ENCODE measurements at places on chromosomes 11 and 22.

DNA sequence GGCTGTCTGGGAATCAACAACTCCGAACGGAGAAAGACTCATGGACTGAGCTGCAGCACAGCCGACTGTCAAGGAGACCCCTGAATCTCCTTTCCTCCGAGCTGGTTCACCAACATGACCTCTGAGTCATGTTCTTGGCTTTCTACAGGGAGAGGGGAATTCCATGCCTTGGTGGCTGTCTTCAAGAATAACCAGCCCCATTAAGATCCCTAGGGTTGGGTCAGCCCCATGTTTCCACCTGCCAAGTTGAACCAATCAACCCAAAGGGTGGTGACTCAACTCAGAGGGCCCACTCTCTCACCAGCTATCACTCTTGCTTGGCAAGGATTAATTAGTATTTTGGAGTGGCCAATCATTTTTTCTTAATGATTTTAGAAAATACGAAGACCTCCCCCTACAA is 28.3 kb upstream of the IGSF22 start:
- no peak for ATAC-seq

GRCh38 chr11:116415095-116415494 is 357.7 kb downstream of the BUD13 start:
- ATAC-seq = no peak

DNA sequence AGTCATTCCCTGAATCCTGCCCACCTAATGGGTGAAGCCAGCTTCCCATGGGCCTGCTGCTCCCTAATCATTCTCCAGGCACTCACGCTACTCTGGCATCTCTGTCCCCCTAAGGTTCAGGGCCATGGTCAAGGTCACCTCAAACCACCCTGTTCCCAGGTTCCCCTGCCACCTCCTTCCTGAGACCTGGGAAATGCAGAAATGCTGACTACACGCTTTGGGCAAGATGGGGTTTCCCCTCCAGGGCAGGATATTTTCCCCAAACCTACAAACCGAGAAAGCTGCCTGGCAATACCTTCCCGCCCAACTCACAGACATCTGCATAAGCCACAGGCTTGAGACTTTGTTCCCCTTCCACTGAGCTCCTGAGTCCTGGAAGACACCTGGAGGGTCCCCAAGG is 97.6 kb downstream of the FEZ1 start:
- ATAC-seq = no peak

DNA sequence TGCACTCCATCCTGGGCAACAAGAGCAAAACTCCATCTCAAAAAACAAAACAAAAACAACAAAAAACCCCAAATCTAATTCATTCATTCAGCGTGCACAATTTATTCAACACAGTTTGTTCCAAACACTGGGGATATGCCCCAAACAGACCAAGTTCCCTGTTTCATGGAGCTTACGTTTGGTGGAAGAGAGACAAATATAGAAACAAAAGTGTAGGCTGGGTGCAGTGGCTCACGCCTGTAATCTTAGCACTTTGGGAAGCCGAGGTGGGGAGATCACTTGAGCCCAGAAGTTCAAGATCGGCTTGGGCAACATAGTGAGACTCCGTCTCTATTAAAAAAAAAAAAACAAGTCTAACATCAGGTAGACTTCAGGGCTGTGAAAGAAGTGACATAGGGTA is 52.4 kb downstream of the PTPRJ start:
- ATAC-seq = no peak

DNA sequence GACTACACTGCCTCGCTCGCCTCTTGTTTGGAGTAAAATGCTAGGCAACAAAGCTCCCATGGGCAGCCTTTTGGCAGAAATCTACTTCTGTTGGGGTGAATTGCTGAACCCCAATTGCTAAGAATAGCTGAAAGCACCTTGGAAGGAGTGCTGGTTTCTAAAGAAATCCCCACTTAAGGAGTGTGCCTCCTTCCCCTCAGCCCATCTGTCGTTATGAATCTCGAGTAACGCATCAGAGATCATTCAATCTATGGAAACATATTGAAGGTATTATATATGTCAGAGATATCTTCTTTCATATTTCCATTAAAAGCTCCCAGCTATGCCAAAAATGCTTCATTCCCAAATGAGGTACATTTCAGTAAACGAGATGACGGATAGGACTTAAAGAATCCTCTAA is 229.6 kb upstream of the BLID start:
- no peak for ATAC-seq

GRCh38 chr11:70090961-70091381 is 12.9 kb downstream of the ANO1 start:
- no peak for ATAC-seq

DNA sequence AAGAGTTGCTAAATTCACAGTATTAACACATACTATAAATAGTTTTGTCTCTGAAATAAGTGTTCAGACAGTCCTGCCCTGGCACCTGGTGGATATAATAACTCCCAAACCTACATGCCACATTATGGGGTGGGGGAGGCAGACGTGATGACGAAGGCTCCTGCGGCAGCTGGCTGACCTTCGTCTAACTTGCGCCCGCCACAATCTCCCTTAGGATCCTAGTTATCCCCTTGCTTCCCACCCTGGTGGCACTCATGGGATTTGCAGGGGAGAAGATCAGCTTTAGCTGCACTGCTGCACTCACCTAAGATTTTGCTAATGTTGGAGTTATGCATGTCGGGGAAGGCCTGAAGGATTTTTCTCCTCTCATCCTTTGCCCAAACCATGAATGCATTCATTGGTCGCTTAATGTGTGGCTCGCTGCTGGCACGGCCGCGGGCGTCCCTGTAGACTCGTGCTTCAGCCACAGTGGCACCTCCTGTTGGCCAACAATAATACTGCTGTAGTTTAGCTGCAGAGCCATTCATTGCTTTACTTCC is 367.6 kb downstream of the SOX6 start:
- no peak for ATAC-seq

- ATAC-seq = peak; percentile 59
These were observed 2.3 kb downstream of the SHANK3 start for GRCh38 chr22:50674606-50675552.

- ATAC-seq = no peak
These were observed 119.5 kb upstream of the LMO1 start for GRCh38 chr11:8383227-8383626.

DNA sequence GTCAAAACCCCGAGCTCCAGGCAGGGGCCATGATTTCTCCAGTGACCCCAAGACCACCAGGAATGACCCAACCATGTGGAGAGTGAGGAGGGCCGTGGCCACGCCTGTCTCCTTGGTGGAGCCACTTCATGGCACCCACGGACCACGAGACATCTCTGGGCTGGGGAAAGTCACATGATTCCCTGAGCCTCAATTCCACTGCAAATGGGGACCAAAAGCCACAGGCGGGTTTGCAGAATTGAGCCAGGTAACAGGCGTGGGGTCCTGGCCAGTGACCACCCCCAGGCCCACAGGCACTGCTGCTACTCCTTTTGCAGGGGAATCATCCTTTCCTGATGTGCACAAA is 178.9 kb downstream of the CTTN start:
- no peak for ATAC-seq

GRCh38 chr22:22171357-22172218 is 73.0 kb upstream of the VPREB1 start:
- ATAC-seq = peak; percentile 90

DNA sequence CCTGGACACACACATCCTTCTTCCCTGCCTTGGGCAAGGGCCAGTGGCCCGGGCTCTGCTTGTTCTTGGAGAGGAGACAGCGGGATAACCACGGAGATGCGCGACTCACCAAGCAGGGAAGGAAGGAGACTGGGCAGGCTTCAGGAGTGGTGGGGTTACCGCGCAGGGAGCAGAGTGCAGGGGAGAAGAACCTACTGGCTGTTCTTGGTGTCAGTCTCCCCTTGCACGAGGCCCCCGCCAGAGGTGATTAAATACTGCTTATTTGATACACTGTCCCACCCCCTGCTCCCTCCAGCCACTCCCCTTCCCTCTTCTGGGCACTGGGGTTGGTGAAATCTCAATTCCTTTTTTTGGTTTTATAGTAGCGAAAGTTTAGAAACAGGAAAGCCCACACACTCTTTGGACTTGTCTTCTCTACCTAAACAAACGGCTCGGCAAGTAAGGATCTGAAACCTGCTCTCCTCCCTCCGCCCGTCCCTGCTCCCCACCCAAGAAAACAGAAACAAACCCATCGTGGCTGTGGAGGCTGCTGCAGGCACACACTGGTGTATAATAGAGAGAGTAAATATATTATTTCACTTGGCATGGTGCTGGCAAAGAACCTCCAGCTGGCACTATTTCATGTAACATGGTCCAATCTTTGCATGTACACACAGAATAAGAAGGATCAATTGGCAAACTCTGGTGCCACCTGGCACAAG is 10.8 kb downstream of the LARGE2 start:
- peak; percentile 55 for ATAC-seq

- no peak for ATAC-seq
These were observed 1420.3 kb downstream of the BRD1 start for GRCh38 chr22:48407256-48407955.

DNA sequence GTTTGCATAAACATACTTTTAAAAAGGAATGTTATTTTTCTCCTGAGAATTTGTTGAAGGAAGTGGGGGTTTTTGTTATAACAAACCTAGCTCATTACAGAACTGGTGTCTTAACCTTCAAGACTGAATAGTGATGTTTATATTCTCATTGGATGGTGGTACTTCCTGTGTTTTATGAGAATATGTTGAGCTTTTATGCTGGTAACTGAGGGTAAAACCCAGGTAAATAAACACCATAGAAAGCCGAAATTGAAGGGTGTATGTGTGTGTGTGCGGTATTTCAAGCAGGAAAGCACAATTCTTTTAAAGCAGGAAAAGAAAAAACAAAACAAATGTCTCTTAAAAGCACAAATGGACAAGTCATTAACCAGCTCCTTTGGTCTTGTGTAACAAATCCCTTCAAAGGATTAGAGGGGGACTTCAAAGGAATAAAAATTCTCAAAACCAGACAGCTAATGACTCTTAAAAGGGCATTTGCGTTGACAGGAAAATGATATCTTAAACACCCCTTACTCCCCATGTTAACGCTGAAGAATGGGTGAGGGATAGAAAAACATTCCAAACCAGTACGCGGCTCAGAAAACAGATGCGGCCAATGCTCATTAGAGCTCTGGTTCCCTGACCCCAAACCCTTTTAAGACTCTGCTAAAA is 23.8 kb downstream of the LMO2 start:
- no peak for ATAC-seq

- ATAC-seq = no peak
These were observed 173.4 kb downstream of the DDX10 start for GRCh38 chr11:108838102-108838791.

DNA sequence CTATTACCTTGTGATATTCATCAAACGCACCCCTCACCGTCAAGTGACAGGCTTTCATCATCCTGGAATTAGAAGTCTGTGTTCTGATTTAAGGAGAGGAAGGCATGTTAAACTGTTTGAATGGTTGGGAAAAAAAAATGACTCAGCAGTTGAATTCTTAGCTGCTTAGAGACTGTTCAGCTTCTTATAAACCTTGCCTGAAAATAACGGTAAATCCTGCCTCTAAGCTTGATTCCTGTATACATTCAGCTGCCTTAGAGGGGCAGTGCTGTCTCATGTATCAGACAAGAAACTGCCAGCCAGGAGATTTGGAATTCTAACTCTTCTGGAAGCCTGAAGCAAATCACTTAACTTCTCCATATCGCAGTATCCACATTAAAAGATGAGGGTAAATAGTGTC is 437.4 kb downstream of the JRKL start:
- peak; percentile 55 for ATAC-seq

- no peak for ATAC-seq
These were observed 2.6 kb downstream of the GGA1 start for GRCh38 chr22:37611207-37611606.

GRCh38 chr11:3942160-3942955 is 86.9 kb downstream of the STIM1 start:
- ATAC-seq = no peak

GRCh38 chr11:73493956-73494598 is 103.8 kb downstream of the FAM168A start:
- ATAC-seq = peak; percentile 89

DNA sequence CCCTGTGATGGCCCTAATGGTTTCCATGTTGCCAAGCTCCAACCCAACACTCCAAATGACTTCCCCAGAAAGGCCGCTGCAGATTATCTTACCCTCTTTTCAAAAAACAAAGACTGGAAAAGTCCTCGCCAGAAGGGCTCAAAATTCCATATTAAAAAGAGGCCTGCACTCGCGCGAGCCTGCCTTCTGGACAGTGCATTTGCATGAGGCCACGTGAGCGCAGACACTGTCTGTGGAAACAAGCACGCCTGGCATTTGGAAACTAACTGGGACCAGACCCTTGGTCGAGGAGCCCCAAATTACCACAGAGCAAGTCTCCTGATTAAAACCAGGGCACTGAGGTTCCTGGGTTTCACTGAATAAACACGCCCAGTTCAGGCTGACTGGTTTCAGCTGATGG is 42.9 kb downstream of the ABTB2 start:
- ATAC-seq = no peak

DNA sequence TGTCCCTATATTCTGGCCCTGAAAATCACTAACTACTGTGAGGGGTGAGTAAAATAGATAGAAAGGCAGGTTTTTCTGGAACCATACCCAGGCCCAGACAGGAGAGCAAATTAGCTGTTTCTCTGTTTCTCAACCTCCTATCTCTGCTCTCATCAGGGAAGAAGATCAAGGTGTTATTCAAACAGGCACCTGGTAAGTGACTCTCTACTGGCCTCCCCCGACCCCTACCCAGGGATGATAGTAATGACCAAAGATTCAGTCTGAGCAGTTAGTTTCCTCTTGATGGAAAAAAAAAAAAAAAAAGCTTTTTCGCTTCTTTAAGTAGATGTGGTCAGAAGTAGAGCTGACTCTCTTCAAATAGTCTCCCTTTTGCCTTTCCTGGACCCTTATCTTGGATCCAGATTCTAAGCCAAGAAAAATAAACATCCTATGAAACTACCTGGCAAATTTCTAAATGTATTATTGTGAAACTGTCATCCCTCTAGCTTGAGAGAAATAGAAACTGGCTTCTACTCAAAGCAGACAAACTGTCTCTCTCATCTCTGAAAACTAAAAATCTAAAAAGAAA is 9.9 kb downstream of the LRRC4C start:
- no peak for ATAC-seq

GRCh38 chr11:132402071-132402684 is 1031.8 kb downstream of the NTM start:
- no peak for ATAC-seq

- ATAC-seq = no peak
These were observed 73.0 kb downstream of the BLID start for GRCh38 chr11:122042981-122043380.

Measured in SK-N-SH treated with all-trans-retinoic acid at 6 μM for 48 hours (cell line).